CD8-positive, alpha-beta T cell (primary cell): ENCODE measurements at places on chromosomes 6 and 20.
A peak's percentile ranks its signal among the peaks of the same experiment; 100 is the strongest.

GRCh38 chr6:122005661-122006060 lies 393.8 kb upstream of the HSF2 start:
- DNase-seq, result no peak

- DNase-seq, result no peak
Observed at GRCh38 chr6:168541307-168541706, 100.3 kb downstream of the SMOC2 start.

- no peak for DNase-seq
Observed at GRCh38 chr6:34158876-34159275, 13.0 kb upstream of the GRM4 start.

DNA sequence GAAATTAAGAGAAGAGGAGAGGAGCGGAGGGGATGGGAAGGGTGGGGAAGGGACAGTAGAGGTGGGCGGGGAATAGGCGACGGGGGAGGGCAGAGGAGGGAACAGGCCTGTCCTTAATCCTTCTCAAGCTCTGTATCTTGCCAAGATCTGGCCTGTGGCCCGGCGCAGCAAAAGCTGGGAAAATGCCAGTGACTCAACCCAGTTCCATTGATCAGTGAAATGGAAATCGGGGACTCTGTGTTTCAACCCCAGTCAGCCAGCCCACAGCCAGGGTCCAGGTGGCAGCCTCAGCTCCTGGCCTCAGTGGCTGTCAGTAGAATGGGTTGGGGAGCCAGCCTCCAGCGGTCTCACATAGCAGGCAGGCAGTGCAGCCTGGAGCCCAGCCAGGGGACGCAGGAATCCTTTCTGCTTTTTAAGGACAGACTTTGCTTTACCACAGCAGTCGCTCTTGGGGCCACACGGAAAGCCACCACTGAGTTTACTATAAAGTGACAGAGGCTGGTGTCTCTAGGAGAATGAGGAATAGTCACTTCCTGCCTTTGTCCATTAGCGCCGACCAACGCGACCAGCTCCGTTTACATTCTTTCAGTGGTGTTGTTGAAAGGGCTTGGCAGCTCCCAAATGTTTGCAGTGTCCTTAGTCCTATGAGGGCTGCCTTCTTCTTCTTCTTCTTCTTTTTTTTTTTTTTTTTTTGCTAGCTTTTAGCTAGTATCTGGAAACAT lies 128.0 kb downstream of the RIN2 start:
- no peak for DNase-seq

DNA sequence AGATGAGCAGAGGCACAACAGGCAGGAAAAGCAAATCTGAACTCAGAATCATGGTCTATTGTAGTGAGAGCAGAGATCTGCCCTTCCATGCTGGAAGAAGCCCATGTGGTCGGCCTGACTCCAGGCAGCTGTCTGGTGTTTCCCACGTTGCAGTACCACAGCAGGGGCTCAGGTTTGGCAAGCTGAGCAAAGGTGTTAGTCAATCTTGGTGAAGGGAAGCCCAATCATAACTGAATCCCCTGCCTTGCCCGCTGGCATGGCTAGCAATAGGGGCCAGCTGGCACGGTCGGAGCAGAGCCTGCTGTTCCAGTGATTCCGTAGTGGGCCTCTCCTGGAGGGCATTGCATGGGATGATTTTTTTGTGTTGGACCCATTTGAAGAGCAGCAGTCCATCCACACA lies 17.8 kb upstream of the CCR6 start:
- DNase-seq, result no peak

GRCh38 chr6:8941577-8941976 lies 506.2 kb upstream of the SLC35B3 start:
- DNase-seq, result no peak

GRCh38 chr20:49006446-49006980 lies 39.6 kb upstream of the CSE1L start:
- no peak for DNase-seq

GRCh38 chr20:59628171-59628570 lies 23.8 kb downstream of the PHACTR3 start:
- no peak for DNase-seq

DNA sequence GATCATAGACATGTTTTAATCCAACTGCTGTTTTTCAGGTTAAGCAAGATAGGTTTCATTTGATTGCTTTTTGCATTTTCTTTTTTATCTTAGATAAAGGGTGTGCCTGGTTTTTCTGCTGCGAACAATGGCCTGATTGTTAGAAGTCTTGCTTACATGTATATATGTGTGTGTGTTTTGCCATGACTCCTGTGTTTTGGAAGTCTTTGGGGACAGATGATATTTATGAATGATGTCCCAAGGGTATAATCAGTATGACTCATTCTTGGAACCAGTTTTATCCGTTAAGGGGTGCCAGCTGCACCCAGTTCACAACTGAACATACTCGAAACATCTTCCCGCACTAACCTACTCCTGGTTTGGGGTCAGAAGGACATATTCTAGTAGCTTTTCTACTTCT lies 230.1 kb upstream of the SUPT3H start:
- DNase-seq, result no peak

DNA sequence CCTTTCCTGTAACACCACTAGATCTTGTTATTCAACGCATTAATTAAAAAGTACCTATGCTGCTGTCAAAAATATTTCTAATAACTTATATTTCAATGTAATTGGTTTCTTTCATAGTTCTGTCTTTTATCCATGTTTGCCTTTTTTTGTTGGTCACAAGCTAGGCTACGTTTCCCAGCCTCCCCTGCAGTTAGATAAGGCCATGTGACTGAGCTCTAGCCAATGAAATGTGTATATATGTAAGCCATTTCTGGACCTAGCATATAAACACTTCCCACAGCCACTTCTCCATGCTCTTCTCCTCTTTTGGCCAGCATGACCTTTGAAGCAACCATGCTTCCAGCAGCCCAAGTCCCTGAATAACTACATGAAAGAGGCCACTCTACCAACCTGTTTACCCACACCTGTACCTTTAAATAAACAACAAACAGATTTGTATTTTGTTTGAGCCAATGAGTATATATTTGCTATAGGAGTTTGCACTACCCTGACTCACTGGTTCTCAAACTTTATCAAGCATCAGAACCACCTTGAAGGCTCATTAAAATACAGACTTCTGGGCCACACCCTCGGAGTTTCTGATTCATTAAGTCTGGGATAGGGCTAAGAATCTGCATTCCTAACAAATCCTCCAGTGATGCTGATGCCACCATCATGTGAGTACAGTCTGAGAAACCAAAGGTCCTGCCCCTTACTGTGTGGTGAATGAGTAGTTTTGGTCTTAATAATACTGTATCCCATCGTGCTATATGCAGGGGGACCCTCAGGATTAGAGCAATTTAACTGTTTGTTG lies 45.6 kb upstream of the BEND6 start:
- DNase-seq, result no peak

GRCh38 chr6:168183613-168183970 lies 104.6 kb upstream of the FRMD1 start:
- DNase-seq, result peak; percentile 9

- DNase-seq, result no peak
Observed at GRCh38 chr6:126060400-126060799, 74.1 kb downstream of the TRMT11 start.
